Common myeloid progenitor, CD34-positive (primary cell): ENCODE measurements at places on chromosomes 12 and 14.

- no peak for DNase-seq
These were observed 14.2 kb downstream of the NCAPD2 start for GRCh38 chr12:6508087-6508486.

DNA sequence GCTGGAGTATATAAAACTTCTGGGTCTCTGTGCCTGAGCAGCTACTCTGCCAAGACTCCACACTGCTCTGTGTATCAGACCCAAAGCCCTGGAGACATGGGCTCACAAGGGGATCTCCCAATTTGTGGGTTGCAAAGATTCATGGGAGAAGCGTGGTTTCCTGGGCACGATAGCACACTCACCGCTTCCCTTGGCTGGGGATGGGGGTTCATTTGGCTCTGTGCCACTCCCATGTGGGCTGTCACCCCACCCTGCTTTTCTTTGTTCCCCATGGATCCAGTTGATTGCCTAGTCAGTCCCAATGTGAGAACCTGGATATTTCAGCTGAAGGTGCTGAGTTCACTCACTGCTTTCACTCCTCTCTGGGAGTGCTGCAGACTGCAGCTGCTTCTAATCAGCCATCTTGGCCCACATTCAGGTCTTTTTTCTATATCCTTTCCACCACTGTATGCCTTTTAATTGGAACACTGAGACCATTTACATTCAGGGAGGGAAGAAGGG is 40.0 kb upstream of the PCNX4 start:
- DNase-seq, result peak; percentile 62

GRCh38 chr12:52925717-52926595 is 21.1 kb upstream of the KRT8 start:
- no peak for DNase-seq

GRCh38 chr12:90152897-90153624 is 444.4 kb upstream of the ATP2B1 start:
- peak; percentile 28 for DNase-seq

DNA sequence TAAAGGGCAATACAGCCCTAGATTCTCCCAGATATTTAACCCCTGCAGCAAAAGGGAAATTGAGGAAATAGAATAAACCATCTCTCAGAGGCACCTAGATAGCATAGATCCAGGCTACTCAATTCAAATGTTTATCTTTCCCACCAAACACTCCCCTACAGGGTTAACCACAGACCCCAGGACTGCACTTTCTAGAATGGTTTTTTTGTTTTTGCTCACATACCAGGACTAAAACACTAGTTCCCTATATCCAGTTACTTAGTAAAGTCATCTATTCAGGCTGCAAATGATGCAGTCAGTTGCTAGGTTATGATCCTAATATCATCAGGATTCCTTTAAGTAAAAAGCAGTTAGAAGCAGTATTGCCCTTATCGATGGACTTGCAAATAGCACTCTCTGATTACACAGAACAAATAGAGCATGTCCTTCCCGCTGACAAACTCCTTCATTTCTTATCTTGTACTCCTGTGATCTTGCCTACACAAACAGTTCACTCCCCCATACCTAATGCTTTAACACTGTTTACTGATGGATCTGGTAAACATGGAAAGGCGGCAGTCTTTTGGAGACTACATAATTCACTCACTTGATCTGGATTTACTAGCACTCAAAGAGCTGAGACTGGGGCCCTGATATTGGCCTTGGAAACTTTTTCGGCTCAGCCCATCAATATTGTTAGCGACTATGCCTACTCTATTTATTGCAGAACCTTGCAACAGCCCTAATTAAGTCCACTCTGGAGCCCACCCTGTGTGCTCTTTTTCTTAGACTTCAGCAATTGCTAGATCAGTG is 257.2 kb upstream of the DIO2 start:
- no peak for DNase-seq

DNA sequence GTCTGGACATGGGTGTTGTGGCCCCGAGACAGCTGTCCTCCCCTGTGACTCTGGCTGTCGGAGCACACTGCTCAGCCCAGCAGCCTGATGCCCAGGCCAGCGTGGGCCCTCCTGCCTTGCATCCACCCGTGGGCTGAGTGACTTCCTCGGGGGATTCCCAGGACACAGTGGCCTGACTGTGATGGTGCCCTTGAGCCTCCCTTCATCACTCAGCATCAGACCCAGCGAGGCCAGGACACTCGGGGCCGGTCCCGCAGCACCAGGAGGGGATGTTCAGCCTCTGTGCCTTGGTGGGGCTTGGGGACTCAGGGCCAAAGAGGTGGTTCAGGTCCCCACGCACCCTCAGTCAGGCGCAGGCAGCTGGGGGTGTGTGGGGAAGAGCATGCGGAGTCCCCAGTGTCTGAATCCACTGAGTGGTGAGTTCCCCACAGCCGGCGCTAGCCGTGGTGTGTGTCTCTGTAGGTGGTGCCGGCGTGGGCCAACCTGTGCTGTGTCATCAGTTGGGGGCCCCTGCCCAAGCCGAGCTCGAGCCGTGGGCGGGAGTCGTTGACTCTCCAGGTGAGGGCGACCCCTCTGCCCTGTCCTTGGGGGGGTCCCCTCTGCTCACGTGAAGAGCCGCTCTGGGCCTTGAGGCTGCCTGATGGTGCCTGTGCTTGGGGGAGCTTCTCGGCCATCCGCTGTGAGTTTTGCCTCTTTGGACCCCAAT is 185.8 kb downstream of the ADGRD1 start:
- DNase-seq, result no peak

- no peak for DNase-seq
These were observed 206.5 kb downstream of the FUT8 start for GRCh38 chr14:65618996-65619395.

DNA sequence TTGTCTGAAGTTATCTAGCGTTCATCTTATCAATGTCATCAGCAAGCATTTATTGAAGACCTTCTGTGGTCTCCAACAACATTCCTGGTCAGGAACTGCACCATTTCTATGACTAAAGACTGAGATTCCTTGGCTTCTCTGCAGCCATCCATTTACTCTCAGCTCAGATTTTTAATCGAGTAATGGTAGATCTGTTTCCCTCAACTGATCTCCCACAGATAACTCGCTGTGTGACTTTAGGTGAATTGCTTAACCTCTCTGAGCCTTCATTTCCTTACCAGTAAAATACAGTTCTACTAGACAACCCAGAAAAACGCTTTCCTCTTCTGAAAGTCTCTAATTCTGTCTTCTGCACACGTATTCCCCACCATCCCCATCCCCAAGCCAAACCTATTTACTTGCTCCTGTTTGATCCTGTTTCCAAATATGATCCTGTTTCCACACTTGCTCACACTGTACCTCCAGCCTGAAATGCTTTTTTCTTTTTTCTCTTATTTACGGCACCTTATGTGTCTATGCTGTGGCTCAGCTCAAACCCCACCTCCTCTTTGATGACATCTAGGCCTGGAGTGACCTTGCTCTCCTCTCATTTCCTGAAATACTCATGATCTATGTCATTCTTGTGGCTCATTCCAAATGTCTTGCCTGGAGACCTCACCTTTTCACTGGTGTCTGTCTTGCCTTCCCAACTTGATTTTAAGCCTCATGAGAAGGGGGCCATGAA is 21.8 kb downstream of the PLXNC1 start:
- no peak for DNase-seq

- DNase-seq, result peak; percentile 8
These were observed 6.0 kb upstream of the ATP23 start for GRCh38 chr12:57935331-57935730.

DNA sequence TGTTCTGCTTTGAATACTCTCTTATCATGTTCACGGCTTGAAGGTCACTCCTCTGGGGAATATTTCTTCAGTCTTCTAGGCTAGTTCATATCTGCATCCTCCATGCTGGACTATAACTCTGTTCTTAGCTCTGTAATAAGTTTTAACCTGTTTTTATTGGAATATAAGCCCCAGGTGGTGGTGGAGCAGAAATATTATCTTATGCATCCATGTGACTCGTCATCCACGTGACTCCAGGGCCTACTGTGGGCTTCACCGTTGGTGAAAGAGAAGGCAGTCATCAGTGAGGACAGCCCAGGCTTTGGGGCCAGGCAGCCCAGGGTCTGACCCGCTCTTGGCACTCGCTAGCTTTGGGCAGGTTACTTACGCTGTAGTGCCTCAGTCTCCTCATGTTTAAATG is 87.1 kb downstream of the ETNK1 start:
- no peak for DNase-seq

DNA sequence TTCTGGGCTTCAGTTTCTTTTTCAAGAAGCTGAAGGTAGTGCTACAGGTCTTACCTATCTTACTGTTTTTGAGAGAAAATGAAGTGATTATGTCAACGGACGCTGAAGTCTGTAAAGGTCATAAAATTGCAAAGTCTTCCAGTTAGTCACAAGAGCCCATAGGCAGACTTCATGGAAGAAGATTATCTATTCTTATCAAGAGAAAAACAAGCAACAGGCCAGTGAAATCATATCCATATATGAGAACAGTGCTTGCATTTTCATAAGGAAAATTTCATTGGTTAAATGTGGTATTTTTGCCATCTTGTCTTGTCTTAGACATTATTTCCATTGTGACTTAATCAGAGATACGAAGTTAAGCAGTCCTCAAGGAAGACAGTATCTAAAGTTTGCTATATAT is 412.7 kb upstream of the SEL1L start:
- DNase-seq, result no peak

DNA sequence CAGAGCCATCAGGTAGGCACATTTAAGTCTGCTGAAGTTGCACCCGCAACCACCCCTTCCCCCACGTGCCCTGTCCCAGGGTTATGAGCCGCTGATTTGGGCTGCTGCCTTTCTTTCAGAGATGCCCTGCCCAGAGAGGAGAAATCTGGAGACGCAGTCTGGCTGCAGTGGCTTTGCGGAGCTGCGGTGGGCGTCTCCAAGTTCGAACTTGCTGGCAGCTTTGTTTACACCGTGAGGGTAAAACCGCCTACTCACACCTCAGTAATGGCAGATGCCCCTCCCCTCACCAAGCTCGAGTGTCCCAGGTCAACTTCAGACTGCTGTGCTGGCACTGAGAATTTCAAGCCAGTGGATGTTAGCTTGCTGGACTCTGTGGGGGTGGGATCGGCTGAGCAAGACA is 14.7 kb downstream of the PTCSC3 start:
- DNase-seq, result no peak

- DNase-seq, result no peak
These were observed 81.2 kb upstream of the ATF7IP start for GRCh38 chr12:14284184-14284722.

DNA sequence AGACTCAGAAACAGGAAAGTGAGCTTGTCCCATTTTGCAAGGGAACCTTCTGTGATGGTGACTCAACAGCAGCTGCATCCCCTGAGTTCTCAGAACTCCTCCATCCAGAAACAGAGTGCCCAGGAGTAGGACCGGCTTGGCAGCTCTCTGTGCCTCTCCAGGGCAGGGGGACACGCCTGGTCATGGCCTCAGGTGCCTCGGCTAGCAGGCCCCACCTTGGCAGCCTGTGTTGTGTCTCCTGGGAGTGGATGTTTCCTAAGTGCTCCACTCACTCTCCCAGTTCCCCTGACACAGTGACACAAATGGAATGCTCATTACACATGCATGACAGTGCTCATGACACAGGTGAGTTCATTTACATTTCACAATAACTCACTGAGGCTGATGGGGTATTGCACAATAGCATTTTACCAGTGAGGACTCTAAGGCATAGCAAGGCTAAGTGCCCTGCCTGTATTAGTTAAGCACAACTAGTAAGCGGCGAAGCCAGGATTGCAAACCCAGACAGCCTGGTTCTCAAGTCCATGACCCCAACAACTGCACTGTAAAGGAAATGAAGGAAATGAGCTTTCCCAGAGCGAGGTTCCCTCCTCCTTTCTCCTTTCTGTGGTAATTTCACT is 47.4 kb downstream of the CALM1 start:
- DNase-seq, result no peak
